Stimulated activated CD4-positive, alpha-beta T cell treated with anti-CD3 and anti-CD28 coated beads, Interleukin-12 subunit alpha, Interleukin-12 subunit beta, amount 100 ng/mL, for 48 hours (primary cell): ENCODE measurements at places on chromosomes 7 and 10.
A peak's percentile ranks its signal among the peaks of the same experiment; 100 is the strongest.

GRCh38 chr10:6208799-6209235 lies 6.1 kb downstream of the PFKFB3 start:
- DNase-seq = no peak

DNA sequence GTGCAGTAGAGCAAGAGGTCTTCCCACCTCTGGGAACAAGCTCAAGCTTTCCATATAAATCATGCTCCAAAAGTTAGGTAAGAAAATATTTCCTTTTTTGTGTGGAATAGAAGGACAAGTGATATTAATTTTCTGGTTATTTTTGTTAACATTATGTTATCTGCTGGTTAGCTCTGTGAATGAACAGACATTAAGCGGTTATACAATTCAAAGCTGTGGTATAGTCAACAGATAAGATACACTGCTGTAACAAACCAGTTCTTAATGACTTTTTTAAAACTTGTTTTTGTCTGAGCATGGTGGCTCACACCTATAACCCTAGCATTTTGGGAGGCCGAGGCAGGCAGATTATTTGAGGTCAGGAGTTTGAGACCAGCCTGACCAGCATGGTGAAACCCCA lies 43.0 kb upstream of the PRKAR2B start:
- DNase-seq = no peak

DNA sequence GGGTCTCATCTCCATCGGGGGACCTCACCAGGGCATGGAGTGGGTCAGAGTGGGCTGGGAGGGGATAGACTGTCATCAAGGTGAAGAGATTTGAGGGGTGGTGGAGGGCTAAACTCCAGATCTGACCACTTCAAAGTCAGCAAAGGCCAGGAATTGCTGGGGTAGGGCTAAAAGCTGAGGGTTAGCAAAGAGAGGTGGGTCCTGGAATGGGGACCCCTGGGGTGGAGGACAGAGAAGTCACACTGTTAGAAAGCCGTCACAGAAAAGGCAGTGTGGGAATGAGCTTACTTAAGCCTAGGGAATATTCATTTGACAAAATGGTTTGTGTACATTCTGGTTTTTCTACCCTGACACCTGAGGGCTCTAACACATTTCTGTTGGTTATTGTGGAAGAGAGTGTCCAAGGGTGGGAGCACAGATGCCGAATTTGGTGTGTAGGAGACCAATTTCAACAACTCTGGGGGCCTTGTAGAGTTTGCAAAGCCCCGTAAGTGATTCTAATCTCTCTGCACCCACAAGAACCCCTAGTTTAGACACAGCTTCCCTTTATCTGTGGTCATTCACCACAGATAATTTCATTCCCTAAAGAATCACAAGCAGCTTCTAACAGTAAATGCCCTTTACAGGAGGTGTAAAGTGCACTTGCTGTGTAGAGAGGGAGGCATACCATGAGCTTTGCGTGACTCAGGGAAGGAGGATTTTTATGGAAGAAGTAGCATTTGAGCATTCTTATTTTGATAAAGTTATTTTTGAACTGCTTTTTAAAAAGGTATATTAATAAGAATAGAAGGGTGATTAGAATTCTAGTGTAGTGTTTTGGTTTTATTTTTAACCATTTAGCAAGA lies 6.4 kb downstream of the FBH1 start:
- no peak for DNase-seq

GRCh38 chr7:73699370-73700068 lies 16.1 kb downstream of the BUD23 start:
- no peak for DNase-seq

DNA sequence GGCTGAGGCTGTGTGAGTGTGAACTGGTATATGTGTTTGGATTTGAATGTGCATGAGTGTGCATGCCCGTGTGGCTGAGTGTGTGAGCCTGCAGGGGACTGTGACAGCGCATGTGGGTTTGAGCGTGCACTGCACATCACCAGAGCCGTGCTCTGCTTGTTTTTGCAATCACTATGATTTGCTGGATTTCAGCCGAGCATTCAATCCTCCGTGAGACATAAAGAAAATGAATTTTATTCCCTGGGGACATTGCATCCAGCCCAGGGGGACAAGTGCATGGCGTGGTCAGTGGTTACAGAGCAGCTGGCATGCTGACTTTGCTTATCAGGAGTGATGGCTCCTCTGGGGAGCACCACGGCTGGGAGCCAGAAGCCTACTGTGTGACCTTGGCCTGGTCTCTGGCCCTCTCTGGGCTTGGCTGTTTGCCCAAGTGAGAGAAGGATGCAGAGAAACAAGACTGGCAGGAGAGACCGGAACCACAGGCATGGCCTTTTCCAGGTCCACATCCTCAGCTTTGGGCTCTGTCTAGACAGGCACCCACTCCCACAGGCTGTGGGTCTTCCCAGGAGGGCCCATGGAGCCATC lies 160.2 kb upstream of the UNC5B start:
- no peak for DNase-seq

GRCh38 chr7:140679186-140679585 lies 6.4 kb downstream of the ADCK2 start:
- no peak for DNase-seq

- no peak for DNase-seq
Measured at GRCh38 chr7:64907641-64908326, 4.7 kb downstream of the ZNF273 start.

DNA sequence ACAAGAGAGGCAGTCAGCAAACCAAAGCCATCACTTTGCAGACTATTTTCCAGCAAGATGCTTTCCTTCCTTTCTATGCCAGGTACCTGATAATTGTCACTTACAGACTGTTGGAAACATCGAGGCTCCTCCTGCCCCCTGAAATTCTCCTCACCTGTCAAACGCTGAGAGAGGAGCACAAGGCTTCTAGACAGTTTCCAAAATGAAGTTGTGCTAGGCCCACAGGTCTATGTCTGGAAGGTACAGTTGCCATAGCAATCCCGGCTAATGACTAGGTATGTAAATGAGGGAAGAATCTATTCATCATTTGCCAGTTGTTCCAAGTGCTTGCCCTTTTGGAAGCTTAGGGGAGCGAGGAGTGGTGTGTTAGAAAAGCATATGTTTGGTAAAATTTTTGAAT lies 334.4 kb downstream of the CALN1 start:
- no peak for DNase-seq

DNA sequence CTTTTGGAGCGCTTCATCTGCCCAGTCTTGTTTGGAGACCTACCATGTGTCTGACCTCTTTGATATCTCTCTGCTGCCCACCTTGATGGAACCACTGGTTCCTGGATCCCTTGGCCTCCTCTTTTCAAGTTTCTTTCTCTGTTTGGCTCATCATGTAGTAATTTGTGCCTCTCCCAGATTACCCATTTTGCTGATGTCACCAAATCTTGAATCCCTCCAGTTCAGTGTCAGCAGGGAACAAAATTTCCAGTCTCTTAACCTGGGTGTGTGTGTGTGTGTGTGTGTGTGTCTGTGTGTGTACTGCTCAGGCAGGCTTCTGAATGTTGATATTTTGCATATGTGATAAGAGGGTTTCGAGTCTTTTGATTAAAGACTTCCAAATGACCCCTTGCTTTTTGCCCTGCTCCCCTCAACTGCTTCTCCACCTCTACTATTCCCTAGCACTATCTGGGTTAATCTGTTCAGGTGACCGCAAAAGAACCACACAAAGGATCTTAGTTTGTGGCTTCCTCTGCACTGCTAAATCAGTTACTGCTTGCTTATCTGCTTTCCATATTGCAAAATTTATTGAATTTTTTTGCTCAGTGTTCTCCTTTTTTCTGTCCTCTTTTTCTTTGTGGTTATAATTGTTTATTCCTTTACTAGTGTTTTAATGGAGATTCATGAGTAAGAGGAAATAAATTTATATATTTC lies 25.7 kb downstream of the MYO3A start:
- no peak for DNase-seq

DNA sequence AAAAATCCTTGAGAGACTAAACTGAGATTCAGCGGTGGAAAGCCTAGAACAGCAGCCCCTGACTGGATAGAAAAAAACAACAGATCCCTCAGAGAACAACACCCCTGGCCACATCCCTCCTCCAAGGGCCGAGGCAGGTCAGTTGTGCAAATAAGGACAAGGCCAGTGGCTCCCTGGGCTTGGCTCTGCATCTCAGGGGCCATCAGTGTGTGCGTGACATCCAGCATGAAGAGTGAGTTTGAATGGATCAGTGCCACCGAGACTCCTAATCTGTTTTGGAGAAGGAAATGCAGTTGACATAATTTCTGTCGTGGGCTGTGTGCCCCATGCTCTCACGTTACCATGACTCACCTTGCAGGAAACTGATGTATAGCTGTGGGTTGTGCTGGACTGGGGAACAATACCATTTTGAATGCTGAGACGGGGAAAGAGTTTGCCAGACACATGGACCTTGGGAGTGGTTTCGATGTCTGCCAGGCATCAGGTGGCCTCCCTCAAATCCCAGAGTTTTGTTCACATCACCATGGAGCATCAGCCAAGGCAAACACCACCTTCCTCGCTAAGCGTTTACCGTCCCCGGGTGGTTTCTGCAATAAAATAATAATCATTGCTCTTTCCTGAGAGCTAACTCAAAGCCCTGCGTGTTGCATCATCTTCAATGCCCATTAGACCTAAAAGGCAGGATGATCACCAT lies 153.2 kb upstream of the FZD8 start:
- no peak for DNase-seq

DNA sequence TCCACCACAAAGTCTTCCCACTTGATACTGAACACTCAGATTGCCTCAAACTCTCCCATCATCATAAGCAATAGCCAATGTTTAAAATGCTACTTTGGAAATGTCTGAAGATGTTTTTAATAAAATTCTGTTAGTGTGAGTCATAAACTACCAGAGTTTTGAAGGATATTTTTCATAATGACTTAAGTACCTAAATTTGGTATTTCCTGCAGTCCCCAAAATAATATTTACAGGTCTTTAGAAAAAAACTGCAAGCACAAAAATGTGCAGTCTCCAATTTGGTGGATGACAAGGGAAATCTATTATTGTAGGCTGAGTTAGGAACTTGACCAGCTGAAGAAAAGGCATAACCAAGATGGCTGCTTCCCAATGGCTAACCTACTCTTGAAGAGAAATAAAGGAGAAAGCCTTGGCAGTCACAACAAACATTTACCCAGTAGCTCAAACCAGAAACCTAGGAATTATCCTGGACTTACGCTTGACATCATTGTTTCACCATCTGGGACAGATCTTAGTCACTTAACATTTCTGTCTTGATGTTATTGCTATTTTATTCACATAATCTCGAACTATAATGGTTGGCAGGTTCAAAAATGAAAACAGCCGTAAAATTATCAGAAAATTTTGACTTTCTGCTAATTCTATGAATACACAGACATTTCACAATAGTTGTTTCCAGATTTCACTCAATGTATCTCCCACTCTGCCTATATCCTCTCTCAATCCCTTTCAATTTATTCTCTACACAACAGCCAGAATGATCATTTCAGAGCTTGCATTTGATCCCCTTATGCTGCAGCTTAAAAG lies 111.2 kb upstream of the STEAP1B start:
- DNase-seq = no peak

DNA sequence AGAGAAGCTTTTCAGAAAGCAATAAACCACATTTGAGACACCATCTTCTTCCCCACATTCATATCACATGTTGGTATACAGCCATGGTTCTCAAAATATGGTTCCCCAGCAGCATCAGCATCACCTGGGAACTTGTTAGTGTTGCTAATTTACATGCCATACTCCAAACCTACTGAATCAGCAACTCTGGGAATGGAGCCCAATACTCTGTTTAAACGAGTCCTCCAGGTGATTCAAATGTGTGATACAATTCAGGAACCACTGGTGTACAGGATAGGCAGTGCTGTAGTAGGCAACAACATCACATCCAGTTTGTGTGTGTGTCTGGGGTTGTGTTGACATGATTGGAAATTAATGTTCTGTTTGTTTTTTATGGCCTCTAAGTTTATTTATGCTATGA lies 47.7 kb downstream of the ZNF277 start:
- DNase-seq = no peak

- no peak for DNase-seq
Measured at GRCh38 chr10:122308417-122309141, 37.5 kb downstream of the BTBD16 start.

DNA sequence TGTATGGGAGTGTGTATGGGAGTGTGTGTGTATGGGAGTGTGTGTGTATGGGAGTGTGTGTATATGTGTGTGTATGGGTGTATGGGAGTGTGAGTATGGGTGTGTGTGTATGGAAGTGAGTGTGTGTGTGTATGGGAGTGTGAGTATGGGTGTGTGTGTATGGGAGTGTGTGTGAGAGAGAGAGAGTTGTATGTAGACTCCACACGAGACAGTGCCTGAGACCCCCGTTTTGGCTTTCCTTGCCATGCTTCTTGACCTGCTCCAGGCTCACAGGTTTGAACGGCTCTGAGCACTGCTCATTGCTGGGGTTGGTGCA lies 49.7 kb downstream of the COL17A1 start:
- DNase-seq = no peak

- DNase-seq = no peak
Measured at GRCh38 chr7:90689260-90689659, 93.1 kb downstream of the CDK14 start.

DNA sequence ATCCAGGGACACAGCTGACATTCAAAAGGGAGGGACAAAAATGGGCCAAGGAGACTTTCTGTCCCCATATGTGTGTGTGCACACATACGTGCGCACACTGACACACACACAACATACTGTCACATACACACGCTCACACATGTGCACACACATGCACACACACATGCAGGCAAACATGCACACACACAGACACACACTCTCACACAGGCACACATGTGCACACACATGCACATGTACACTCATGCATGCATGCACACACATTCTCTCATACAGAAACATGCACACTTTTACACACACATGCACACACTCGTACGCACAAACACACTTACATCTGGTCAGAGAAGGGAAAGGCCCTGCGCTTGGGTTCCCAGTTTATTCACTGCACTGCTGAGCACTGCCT lies 155.1 kb upstream of the MKI67 start:
- DNase-seq = no peak

GRCh38 chr7:155490697-155491628 lies 33.0 kb downstream of the EN2 start:
- peak; percentile 19 for DNase-seq

DNA sequence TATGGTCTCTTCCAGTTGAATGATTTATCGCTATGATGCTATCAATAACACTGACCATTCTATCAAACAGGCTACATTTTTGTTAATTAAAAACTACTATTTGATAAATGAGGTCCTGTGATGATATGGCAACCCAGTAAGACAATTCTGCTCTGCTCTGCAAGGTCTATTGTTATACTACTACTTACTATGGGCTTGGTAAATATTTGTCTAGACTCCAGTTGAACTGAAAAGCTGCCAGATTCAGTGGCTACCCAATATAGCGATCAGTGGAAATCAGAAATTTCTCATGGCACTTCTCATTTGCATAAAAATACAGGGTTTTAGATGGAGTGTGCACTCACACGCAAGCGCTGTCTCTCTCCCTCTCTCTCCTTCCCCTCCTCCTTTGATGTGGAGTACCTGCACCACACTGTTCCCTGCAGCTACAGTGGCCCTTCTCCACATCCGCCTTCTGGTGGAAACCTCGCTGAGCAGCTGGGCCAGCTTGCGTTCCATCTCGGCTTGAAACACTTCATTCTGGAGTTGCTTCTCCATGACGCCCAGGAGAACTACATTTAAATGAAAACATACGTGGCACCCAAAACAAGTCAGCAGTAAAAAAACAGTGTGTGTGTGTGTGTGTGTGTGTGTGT lies 77.9 kb downstream of the KIAA1549 start:
- peak; percentile 59 for DNase-seq
